Stimulated activated naive CD8-positive, alpha-beta T cell treated with anti-CD3 and anti-CD28 coated beads, Interleukin-15, amount 100 ng/mL, for 72 hours (primary cell): ENCODE measurements at places on chromosomes 4 and X.

DNA sequence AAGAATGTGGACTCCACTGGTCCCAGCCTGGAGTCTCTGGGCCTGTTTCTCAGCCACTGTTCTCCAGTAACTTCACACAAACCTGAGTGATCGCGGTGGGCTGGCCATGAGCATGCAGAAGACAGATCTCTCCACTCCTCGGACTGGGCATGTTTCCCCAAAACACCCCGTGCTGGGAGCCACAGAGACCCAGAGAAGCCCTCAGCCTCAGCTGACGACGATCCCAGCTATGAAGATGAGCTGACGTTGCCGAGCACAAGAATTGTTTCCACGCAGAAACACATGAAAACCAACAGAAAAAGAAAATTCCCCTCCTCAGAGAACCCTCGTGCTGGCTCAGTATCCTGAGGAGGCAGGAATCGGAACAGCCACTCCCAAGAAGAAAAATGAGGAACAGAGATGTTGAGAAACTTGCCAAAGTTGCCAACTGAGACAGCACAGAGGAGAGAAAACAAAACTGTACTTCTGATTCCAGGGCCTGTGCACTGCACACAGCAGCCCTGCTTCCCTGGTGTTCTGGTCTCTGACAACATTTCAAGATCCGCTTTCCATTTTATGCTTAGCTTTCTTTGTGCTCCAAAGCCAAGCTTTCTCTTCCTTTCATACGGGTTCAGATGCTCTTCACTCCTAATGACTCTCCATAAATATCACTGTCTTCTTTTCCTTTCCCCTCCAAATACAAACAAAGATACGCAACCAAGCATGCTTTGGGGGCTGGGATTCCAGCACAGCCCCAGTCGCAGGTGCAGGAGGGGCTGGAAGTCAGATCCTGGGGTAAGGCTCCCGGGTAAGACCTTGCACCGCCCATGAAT, 81.4 kb downstream of the IRF2 start:
- DNase-seq, result no peak

DNA sequence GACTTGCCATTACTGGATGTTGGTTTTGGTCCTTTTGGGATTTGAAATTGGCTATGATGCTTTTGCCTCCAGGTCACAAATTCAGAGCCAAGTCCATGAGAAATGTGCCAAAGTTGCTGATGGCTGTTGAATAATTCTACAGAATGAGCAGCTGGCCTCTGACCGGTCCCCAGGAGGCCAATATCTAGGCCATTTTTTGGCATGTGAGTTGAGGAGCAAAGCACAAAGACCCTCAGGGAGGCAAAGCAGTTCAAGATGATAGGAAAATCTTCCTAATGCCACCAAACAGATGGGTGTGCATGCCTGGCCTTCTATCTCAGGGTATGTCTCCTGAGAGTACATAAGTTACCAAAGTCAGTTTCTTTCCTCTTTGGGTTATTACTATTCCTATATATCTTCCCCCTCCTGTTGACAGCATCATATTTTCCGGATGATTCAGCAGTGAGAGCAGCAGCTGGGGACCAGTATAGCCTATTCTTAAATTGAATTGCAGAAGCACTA, 44.4 kb downstream of the SEL1L3 start:
- DNase-seq, result no peak

DNA sequence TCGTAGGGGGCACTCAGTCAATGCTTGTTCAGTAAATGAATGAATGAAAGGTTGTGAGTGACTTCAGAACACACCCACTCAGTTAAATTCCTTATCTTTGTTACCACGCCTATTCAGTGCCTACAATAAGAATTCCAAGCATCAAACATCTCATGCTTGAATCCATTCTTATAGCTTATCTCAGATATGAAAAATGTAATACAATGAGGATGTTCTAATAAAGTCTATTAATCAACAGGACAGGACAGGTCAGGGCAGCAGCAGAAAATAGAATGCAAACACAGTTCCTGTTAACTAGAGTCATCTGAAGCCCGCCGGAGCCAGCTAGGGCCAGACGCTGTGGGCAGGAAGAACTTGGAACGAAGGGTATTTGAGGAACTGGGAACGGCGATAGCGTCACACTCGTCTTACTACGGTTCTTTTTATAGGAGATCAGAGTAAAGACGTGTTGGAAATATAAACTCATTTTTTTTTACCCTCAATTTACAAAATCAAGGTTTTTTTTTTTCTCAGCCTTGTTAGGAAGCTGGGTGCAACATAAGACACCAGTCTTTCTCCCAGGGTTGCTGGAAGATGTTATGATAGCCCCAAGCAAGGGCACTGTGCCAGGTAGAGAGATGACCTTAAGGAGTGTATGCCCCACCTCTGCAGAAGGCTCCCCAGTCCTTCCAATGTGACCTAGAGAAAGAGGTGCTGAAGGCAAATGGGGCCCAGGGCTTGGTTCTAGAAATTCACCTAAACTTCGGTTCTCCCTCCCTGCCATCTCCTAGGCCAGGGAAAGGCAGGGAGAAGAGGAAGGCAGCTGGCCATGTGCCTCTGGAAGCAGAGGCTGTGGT, 48.3 kb downstream of the SEL1L3 start:
- DNase-seq, result no peak

DNA sequence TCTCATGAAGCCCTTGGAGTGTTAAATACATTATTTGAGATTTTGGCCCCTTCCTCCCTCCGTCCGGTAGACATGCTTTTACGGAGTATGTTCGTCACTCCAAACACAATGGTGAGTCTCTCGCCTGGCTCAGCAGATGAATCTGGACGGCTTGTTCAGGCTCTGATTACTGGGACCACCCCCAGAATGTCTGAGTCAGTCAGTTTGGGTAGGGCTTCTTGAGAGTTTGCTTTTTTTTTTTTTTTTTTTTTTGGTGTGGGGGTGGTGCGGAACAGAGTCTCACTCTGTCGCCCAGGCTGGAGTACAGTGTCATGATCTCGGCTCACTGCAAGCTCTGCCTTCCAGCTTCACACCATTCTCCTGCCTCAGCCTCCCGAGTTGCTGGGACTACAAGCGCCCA, 62.4 kb upstream of the MSANTD1 start:
- DNase-seq, result no peak

- no peak for DNase-seq
Observed at GRCh38 chrX:66634272-66634671, 4.6 kb downstream of the EDA2R start.

DNA sequence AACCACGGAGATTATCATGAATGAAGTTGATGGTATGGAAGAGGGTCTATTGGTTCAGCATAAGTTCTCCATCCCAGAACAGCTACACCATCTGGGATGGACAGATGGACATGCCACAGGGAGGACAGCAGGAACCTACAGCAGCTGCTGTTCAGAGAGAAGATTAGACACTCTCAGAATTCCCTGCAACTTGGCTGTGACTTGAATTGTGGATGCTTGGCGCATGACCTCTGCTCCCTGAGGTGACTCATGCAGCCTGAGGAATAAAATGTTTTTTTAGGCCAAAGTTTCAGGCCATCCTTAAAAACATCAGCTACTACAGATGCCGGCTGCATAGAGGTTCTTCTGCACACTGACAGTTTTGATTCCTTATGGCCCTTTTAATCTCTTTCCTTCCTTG, 97.3 kb downstream of the RS1 start:
- DNase-seq, result no peak

GRCh38 chr4:39637586-39638353, 895 bp downstream of the SMIM14 start:
- peak; percentile 22 for DNase-seq

DNA sequence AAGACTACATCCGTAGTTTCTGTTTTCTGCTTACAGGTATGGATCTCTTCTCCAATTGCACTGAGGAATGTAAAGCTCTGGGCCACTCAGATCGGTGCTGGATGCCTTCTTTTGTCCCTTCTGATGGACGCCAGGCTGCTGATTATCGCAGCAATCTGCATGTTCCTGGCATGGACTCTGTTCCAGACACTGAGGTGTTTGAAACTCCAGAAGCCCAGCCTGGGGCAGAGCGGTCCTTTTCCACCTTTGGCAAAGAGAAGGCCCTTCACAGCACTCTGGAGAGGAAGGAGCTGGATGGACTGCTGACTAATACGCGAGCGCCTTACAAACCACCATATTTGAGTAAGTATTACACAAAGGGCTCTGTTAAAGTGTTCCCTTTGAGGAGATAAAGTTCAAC, 13.8 kb downstream of the PCDH10 start:
- no peak for DNase-seq
